ENCODE measurements at places on chromosomes 13 and 19. TPM values are rescaled to one million over a fixed set of nuclear protein-coding genes. Genes with fewer than 3 reads are reported as not detected.

Gene ZNF749
- total RNA-seq: 11.1 TPM

Gene CDC42EP5
- total RNA-seq: 40.6 TPM

DNA sequence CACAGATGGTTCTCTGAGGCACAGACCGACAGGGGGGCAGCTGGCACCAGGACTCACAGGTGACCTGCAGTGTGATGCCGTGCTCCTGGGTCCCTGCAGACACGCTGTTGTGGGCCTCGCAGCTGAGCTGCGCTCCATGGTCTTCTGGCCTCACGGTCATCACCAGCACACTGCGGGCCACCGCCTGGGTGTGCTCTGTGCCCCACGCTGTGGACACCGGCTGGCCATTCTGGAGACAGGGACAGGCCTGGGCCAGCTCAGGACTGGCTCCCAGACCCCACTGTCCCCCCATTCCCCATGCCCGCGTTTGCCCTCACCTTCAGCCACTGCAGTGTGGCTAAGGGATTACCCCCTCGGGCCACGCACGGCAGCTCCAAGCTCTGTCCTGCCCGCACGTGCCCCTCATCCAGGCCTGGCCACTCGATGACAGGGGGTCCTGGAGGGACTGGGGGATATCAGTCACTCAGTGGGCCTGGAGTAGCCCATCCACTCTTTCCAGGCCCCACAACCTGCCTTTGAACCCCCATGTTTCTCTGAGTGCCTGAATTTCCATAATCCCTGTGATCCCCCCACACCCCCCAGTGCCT lies 3.3 kb downstream of the NPHS1 start:
- no peak for DNase-seq

GRCh38 chr13:48710160-48710559 lies 56.4 kb downstream of the CYSLTR2 start:
- DNase-seq: no peak

Gene OR7D2
- total RNA-seq: 0.16 TPM

DNA sequence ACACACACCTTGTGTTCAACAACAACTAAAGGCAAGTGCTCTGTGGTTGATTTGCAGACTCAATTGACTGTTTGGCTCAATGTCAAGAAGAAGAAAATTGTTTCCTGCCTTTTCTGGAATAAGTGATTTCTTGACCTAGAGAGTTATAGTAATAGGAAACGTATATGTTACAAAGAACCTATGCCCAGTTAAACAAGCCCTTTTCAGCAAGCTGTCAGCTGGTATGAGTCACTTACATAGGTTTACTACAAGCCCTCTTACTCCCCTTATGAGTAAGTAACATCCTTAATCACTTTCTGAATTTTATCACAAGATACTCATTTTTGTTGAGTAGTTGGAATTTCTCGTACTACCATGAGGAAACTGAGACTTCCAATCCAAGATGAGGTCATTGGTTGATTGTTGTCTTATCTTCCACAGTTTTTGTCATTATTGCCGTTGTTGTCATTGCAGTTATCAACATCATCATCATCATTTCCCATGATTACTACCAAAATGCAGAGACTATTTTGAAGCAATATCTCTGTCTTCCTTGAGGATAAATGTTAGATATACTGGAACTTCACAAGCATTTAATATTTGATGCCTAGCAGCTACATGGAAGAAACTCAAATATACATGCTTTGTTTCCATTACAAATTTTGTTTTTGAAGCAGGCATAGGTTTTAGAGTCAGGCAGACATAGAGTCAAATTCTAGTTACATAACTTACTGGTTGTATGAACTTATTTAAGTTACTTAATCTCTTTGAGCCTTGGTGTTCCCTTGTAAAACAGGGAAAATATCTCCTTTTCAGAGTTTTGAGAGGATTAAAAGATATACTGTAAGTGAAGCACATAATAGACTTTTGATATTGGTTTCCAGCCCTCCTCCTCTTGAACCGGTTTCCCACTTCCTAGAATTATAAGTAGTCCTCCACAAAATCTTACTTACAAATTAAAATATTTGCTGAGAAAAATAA lies 106.0 kb downstream of the RAP2A start:
- DNase-seq: no peak

- DNase-seq: no peak
These were observed 16.3 kb downstream of the LEUTX start for GRCh38 chr19:39795001-39795400.

Gene PRDX2
- total RNA-seq: 199 TPM

Gene PSG6
- total RNA-seq: not detected

DNA sequence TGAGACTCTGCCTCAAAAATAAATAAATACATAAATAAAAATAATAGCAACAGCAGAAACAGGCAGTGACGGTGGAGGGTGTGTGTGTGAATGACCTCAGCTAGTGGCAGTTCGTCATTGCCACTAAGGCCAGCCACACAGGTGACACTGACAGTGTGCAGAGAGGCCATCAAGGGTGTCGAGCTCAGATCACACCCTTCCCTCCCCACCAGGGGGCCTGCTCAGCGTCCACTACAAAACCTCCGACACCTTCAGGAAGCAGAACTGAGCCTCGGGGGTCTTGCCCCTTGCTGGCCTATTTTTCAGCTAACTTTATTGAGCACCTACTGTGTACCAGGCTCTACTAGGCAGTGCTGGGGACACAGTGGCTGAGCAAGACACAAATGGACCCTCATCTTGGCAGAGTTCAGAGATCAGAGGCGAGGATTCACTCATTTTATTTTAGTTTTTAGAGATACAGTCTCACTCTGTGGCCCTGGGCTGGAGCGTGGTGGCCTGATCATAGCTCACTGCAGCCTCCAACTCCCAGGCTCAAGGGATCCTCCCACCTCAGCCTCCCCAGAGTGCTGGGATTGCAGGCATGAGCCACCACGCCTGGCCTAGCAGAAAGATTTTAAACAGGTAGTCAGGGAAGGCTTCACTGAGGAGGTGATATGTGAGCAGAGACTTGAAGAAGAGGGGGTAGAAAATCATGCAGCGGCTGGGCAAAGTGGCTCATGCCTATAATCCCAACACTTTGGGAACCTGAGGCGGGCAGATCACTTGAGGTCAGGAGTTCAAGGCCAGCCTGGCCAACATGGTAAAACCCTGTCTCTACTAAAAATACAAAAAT lies 30.3 kb upstream of the SEMA6B start:
- DNase-seq: no peak

- DNase-seq: no peak
These were observed 610.1 kb upstream of the SLC10A2 start for GRCh38 chr13:103676329-103676728.

DNA sequence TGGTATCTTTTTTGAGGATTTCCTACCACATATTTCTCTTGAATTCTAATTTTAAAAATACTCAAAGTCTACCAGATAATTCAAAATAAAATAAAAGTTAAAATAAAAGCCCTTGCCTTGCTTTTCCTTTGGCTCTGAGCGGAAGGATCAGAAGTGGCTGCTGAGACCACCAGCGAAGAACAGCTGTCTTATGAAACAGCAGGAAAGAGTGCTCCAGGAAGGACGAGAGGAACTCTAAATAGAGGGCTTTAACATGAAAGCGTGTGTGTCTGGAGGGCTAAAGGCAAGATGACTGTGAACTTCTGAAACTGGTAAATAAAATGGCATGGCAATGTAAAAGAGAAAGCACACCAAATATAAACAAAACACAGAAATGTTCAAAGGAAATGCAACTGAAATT lies 521.5 kb upstream of the SPRY2 start:
- no peak for DNase-seq

Gene GAPDHS
- not detected for total RNA-seq

- DNase-seq: peak; percentile 46
These were observed 10.7 kb downstream of the NLRP8 start for GRCh38 chr19:55958356-55958755.

DNA sequence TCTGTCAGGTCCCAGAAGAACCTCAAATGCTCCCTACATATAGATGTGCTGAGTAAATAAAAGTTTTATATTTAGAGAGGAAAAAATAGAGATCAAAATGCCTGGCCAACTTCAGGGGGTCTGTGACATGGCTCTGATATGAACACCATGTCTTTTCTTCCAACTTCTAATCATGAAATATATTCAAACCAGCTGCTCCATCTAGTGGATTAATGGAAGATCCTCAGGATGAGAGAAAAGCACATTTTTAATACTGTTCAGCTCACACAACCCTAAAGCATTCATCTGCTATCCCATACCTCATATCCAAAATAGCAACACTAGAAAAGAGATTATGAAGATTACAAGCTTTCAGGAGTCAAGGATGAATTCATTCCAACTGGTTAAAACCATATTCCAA lies 56.0 kb upstream of the DOCK9 start:
- no peak for DNase-seq

Gene PEX11G
- 9.8 TPM for total RNA-seq

- DNase-seq: no peak
These were observed 175.4 kb downstream of the FLT1 start for GRCh38 chr13:28319528-28319927.

Gene MLLT1
- total RNA-seq: 16.4 TPM

Gene DACT3
- 3.9 TPM for total RNA-seq

DNA sequence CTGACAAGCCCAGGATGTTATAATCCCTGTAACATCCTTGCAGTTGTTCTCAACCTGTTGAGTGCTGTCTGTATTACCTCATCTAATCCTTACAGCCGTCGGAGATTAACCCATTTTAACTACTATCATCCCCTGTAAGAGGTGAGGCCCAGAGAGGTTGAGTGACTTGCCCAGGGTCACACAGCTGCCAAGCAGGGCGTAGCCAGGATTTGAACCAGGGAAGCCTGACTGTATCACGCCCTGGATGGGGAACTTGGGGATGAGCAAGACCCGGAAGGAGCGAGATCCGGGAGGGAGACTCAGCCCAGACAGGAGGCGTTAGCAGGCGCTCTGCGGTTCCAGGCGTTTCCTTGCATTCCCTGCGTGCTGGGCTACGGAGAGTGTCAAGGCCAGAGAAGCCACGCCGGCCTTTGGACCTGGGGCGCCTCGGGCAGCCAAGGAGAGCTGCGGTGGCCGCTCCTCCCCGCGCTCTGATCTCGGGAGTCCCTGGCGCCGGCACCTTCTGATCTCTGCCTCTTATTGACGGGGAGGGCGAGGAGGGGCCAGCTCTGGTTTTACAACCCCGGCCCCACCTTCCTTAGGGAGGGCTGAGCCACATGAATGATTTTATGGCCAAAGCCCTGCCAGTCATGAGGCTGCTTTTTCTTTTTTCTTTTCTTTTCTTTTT lies 6.2 kb downstream of the SULT2B1 start:
- no peak for DNase-seq

DNA sequence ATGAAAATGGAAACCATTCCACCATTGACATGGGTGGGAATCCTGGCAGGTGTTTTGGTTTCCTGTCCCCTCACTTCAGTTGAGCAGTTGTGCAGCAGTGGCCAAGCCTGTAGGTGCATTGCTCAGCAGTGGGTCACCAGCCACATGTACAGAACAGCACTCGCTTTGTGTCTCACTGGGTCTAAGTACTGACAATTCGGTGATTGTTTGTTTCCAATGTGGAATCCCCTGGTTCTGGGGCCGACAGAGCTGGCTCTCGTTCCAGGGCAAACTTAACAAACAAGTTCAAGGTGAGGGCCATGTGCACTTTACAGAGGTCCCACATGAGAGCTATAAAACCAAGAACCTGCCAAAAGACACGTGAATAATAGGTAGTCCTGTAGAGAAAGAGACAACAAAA lies 54.1 kb upstream of the SPATA13 start:
- DNase-seq: no peak

DNA sequence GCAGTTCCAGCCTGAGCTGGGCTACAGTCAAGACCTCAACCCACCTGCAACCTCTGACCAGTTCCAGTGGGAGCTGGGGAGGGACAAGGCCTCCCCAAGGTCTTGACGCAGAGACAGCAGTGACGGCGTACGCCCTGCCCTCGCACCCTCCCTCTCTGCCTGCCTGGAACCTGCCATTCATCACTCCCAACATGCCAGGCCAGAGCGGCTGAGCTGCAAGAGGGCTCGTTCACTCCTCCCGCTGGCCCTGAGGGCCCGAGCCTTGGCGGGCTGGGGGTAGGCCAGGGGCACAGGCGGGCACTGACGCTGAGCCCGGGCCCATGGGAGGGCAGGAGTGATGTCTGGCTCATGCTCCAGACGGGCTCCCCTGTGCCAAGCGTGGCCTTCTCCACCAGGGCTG lies 8.2 kb downstream of the NDUFA11 start:
- no peak for DNase-seq

DNA sequence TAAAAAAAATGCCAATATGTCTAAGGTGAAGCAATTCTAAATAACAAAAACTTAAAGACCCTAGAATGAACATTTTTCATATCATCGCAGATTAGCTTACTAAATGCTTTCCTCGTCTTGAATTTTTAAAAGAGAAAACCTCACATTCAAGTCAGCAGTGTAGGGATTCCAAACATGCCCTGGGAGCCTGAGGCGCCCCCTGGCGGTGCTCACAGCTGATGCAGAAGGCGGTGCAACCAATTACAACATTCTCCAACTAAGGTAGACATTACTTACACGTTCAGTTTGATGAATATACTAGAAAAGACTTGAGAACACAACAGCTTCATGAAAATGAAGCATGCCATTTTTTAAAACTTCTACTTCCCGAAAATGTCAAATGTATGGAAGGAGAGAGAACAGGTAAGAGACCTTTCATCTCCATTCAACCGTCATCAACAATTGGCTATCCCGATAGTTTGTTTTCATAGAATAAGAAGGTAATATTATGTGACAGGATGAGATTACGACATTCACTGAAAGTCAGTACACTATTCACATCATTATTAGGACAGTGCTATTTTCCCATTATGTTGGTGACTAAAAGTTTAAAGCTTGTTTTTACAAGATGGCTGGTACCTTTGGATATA lies 304.4 kb downstream of the DCLK1 start:
- no peak for DNase-seq

DNA sequence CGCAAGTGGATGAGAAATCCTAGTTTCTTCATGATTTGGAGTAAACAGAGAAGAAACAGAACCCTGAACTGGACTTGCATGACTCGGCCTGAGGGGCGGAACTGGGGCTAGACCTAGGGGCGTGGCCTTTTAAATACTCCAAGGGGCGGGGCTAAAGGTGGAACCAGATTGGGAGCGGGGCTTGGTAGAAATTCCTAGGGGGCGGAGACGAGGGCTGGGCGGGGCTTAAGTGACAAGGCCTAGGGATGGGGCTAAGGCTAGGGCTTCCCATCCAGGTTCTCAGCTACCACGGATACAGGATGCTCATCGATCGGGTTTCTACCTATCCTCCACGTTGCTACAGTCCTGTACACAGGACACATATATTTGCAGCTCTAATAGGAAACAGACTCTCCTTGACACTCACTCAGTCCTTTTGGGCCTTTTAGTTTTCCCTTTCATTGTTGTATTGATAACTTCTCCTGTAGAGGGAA lies 372 bp upstream of the ZNF699 start:
- DNase-seq: peak; percentile 89

DNA sequence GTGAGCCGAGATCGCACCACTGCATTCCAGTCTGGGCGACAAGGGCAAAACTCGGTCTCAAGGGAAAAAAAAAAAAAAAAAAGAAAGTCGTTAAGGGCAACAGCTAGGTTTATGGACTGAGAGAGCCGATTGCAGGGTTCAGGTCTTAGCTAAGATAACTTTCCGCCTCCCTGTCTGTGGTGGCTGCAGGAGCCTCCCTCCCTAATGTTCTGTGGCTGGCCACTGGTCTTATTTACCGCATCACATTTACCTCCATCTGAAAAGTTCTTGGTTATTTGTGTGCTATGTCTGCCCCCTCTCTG lies 722 bp upstream of the CRTC1 start:
- DNase-seq: no peak

Gene WDR62
- 0.98 TPM for total RNA-seq

Gene TNNI3
- not detected for total RNA-seq

- DNase-seq: no peak
These were observed 1129.3 kb upstream of the PCDH20 start for GRCh38 chr13:62544928-62545327.

Measured in breast epithelium (tissue), 4 donors.